Esophagus squamous epithelium (tissue), 5 donors: ENCODE measurements at places on chromosomes 11 and 22.
A peak's percentile ranks its signal among the peaks of the same experiment; 100 is the strongest.

GRCh38 chr11:12377106-12377823 lies at the start of gene PARVA:
PARVA (plus strand) TSS chr11:12377571; CDS start chr11:12377648, 77 bp downstream.
- no peaks in the 10 kb centered on the region for H3K4me1 ChIP-seq
- peak within 1 kb of the TSS; percentile 96 for H3K27ac ChIP-seq
- no peaks in the 10 kb centered on the region for H3K27me3 ChIP-seq
- H3K36me3 ChIP-seq = no peaks in the 10 kb centered on the region
- peak within 1 kb of the TSS; percentile 58 for H3K4me3 ChIP-seq
- DNase-seq = no peak

- H3K36me3 ChIP-seq = no peaks in the 10 kb centered on the region
- no peak overlapping the region for H3K27ac ChIP-seq
- H3K27me3 ChIP-seq = no peaks in the 10 kb centered on the region
- H3K4me1 ChIP-seq = no peaks in the 10 kb centered on the region
These were observed 142.8 kb upstream of the B3GAT1 start for GRCh38 chr11:134554861-134555260.

GRCh38 chr11:4127357-4127756 lies 32.8 kb downstream of the RRM1 start:
- H3K36me3 ChIP-seq = peaks cover 7% of the 10 kb centered on the region
- no peak overlapping the region for H3K27ac ChIP-seq
- H3K27me3 ChIP-seq = no peaks in the 10 kb centered on the region
- DNase-seq = no peak

- no peak overlapping the region for H3K27ac ChIP-seq
- DNase-seq = no peak
- H3K4me3 ChIP-seq = no peak overlapping the region
- H3K4me1 ChIP-seq = no peaks in the 10 kb centered on the region
- H3K27me3 ChIP-seq = no peaks in the 10 kb centered on the region
- H3K36me3 ChIP-seq = no peaks in the 10 kb centered on the region
These were observed 185.8 kb upstream of the DDI1 start for GRCh38 chr11:103850419-103851165.

GRCh38 chr22:21657360-21658032 lies 8.3 kb upstream of the PPIL2 start:
- H3K27me3 ChIP-seq = no peaks in the 10 kb centered on the region
- H3K4me1 ChIP-seq = peaks cover 7% of the 10 kb centered on the region
- DNase-seq = peak; percentile 13
- H3K27ac ChIP-seq = peak overlapping the region; percentile 59

GRCh38 chr11:45209891-45210699 lies 63.7 kb downstream of the PRDM11 start:
- peaks cover 35% of the 10 kb centered on the region for H3K4me1 ChIP-seq
- peak overlapping the region; percentile 87 for H3K27ac ChIP-seq
- H3K27me3 ChIP-seq = no peaks in the 10 kb centered on the region
- peaks cover 3% of the 10 kb centered on the region for H3K36me3 ChIP-seq
- DNase-seq = no peak
